LNCaP clone FGC (cell line): ENCODE measurements at places on chromosomes 2 and 18.

- no peak for DNase-seq
These were observed 57.8 kb upstream of the RGPD5 start for GRCh38 chr2:109736177-109736827.

DNA sequence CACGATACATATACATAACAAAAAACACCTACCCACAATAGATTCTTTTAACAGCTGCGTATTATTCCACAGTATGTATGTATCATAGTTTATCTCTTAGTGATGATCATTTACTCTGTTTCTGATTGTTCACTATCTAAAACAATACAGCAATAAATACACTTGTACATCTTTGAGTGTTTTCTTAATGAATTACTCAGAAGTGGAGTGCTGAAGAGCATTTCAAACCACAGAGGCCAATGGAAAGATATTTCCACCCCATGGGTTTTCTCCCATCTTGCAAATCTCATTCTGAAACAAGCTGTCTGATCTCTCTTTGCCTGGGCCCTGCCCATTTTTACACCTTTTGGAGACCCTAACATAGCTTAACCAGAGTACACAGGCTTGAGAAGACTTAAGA, 113.8 kb upstream of the KLF7 start:
- no peak for DNase-seq

DNA sequence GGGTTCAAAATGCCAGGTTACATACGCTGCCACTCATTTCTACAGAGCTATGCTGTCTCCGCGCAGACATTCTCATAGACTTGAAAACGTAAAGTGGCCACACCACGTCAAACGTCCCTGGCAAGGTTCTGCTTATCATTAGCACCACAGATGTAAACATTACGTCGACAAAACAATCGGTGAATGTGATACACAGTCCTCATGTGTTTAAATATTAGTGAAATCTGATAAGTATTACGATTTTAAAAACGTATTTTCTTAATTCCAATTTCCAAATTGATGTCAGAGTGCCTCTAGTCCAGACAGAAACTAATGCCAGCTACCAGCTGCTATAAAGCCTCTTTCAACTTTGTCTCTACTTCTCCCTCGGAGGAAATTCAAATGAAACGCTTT, 1.2 kb downstream of the STK17B start:
- no peak for DNase-seq

DNA sequence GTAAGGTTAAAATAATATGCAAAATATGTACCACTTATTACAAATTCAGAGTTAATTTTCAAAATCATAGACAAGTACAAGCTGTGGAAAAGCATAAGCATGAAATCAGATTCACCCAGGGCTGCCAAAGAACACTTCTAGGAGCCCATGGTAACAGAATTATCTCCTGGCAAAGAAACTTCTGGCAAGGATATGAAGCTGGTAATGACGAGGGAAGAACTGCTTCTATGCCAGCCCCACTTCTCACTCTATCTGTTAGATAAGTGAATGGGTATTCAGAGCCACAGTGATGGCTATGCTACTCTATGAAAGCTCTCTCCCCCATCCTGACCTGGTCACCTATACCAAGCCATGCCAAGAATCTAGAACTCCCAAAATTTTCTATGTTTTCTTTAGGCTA, 36.9 kb upstream of the PDE1A start:
- no peak for DNase-seq

DNA sequence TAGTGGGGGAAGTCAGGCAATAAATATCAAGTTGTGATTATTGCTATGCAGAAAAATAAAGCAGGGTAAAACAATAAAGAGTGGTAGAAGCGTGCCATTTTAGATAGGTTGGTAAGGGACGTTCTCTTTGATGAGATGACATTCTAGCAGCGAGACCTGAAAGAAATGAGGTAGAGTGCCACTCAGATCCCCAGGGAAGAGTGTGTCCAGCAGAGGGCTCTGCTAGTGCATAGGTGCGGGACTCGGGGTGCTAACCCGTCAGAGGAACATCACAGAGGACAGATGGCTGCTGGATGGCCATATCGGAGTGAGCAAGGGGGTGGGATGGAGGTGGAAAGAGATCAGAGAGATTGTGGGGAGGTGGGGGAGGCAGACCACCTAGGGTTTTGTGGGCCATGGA, 16.3 kb upstream of the GTF2A1L start:
- no peak for DNase-seq
